Non-pigmented ciliary epithelial cell (primary cell): ENCODE measurements at places on chromosomes 11 and 22.
A peak's percentile ranks its signal among the peaks of the same experiment; 100 is the strongest.

DNA sequence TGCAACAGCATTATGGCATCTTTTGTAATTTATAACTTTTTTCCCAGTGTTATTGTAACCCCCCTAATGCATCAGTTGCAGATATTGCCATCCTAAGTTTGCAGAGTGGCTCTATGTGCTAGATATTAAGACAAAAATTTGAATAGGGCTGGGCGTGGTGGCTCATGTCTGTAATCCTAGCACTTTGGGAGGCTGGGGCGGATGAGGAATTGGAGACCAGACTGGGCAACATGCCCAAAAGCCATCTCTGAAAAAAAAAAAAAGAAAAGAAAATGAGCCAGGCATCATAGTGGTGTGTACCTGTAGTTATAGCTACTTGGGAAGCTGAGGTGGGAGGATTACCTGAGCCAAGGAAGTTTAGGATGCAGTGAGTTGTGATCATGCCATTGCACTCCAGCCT, 50.1 kb upstream of the MUC15 start:
- no peak for DNase-seq

- DNase-seq = no peak
These were observed 195.4 kb downstream of the DCDC1 start for GRCh38 chr11:31173926-31174680.

GRCh38 chr22:31818481-31819392, 64.9 kb downstream of the DEPDC5 start:
- no peak for DNase-seq

DNA sequence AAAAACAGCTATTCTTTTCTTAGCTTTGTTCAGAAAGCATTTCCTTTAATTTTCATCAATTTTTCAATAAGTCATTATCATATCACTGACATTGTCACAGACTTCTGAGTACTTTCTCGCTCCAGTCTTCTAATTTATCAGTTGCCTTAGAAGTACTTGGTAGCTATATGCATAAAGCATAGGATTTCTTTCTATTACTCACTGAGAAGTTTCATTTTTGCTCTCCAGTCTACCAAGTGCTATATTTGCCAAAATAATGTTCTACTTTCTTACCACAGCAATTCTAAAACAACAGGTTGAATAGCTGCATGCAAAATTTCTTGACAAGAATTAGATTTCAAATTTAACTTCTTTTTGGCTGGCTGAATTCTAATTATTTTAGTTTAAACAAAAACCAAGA, 116.3 kb downstream of the STK33 start:
- DNase-seq = no peak

GRCh38 chr22:45667486-45667885, 4.1 kb upstream of the ATXN10 start:
- DNase-seq = no peak

DNA sequence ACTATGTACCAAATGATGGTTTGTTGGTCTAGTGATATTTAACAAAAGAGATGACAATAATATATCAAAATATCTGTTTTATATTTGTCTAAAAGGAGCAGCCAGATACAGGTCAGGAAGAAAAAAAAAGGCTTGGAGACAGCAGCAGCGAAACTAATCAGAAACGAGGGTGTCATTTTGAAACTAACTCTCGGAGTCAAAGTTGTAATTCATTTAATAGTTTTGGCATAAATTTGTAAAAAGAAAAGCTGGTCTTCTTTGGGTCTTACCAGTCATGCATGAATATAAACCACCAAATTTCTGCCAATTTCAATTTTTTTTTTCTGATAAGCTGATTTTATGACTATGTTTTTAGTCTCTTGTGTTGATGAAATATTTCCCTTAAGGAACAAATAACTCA, 25.5 kb downstream of the NPAT start:
- no peak for DNase-seq

GRCh38 chr11:69841859-69842698, 22.9 kb upstream of the FGF3 start:
- DNase-seq = no peak

- DNase-seq = no peak
These were observed 617.2 kb upstream of the CHORDC1 start for GRCh38 chr11:90840071-90840470.

- DNase-seq = no peak
These were observed 43.4 kb upstream of the MICAL2 start for GRCh38 chr11:12066799-12067508.

- no peak for DNase-seq
These were observed 32.1 kb upstream of the PRODH start for GRCh38 chr22:18968011-18968749.

GRCh38 chr11:11635443-11635842, 13.6 kb upstream of the GALNT18 start:
- no peak for DNase-seq

- no peak for DNase-seq
These were observed 30.9 kb downstream of the SLC36A4 start for GRCh38 chr11:93166862-93167261.

DNA sequence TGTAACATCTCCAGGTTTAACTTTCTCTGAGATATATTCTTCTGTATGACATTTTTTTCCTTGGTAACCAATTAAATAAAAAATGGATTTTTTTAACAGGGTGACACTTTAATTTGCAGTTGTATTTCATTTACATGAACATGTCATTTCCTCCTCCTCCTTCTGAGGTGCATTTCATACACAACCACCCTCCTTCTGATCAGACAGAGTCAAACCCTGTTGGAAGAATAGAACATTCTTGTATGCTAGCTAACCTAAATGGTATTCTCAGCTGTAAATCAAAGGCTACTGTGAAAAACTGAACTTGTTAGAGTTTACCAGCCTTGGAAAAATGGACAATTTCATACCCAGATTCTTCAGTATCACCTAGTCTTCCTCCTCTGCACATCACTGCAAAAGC, 52.7 kb upstream of the CHRM4 start:
- DNase-seq = no peak

GRCh38 chr11:94623120-94623735, 56.1 kb downstream of the PIWIL4 start:
- peak; percentile 60 for DNase-seq

GRCh38 chr11:133606124-133606523, 73.8 kb upstream of the OPCML start:
- DNase-seq = no peak

DNA sequence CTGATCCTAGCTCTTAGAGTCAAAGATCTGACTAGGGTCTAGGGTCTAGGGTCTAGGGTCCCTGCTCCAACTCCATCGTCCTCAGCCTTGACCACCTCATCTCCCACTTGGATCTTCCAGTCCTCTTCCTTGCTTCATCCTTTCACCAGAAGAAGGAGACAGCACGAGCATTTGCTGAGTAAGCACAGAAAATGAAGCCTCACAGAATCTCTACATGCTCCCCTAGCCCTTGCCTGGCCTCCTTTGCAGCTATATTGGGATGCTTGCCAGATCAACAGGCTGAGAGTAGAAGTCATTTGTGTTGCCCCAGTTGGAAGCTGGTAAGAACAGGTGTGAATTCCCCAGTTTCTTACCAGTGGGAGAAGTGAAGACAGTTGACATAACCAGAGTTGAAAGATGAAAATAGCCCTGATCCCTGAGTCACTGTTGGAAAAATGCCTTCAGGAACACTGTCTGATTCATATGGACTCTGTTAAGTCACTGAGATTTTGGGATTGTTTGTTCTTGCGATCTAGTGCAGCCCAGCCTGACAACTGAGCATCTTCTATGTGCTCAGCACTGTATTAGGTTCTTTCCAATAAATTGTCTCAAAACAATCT, 552.5 kb downstream of the INSC start:
- no peak for DNase-seq

DNA sequence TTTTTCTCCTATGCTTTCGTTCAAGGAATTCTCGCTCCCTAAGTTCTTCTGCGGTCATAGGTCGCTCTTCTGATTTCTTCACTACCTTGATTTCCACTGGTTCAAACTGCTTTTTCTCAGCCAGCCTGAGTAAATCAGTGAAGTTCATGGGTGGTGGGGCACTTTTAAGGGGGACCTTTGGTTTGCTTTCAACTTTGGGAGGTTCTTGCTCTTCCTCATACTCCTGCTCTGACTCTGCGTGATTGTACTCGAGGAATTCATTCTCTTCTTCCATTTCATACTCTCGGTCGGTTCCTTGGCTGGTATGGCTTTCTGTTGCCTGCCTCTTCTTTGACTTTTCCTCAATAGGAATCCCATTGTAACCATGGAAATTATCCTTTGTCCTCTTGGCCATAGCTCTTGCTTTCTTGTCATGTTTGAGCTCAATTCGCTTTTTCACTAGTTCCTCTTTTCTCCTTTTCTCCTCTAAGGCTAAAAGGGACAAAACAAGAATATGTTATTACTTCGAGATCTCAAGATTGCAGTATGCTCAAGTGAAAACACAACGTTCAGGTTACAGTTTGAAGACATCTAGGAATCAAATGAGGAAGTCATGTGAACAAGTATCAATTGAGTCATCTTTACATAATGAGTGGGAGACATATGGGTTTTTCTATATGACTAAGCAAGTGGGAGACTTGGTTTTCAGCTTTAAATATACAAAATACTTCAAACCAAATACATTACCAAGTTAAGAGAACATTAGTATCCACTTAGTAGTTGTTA, 16.2 kb downstream of the MISFA start:
- no peak for DNase-seq

DNA sequence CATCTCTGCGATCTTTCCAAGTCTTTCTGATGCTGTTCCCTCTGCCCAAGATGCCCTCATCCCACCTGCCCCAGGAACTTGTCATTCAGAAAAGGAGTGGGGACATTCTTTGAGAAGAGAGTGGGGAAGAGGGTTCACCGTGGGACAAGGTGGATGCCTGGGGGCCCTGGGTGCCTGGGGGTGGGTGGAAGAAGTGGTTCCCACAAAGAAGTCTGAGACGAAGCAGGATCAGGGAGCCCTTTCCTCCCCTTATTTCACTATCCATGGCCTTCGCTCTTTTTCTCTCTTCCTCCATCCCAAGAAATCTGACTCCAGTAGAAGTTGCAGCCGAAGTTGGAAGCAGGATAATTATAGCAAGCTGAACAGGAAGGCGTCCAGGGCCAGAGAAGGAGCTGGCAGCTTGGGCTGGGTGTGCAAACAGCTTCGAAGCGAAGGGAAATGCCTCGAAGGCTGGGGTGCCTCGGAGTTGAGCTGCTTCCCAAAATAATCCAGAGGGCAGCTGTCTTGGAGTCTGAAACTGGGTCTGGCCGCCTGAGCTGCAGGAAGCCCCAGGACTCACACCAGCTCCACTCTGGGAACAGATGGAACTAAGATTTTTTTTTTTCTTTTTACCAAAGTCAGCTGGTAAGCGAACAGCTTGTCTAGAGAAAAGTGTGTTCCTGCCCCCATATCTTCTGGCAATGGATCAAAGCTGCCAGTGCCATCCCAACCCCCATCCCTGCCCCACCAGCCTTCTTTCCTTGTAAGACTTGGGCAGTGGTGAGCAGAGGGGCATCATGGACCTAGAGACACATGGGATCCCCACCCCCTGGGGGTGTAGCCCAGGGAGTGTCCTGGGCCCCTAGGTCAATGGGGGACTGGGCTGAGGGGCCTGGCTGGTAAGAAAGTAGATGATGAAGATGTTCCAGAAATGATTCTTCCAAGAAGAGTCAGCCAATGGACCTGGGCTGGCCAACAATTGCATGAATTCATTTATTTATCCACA, 31.5 kb downstream of the PARVG start:
- DNase-seq = no peak

DNA sequence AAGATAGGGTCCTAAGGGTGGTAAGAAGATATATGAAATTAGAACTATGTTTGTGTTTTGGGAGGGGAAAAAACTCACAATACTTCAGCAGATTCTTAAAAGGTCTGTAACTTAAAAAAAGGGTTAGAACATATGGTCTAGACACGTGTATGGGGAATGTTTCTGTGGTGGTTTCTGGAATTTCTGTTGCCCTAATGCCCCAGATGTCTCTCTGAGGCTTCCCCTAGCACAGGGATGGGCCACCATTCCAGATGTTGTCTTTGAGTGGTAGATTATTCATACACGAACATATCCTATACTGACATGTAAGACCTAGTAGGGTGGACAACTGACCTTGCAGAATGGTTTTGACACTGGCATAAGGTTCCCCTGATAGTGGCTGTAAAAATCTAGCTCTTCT, 26.2 kb downstream of the EHF start:
- DNase-seq = no peak

GRCh38 chr11:8593935-8594909, at the start of gene STK33:
TSS of gene STK33 (minus strand) at chr11:8594228. CDS start at chr11:8474905, 119,323 bp downstream.
- DNase-seq = no peak

DNA sequence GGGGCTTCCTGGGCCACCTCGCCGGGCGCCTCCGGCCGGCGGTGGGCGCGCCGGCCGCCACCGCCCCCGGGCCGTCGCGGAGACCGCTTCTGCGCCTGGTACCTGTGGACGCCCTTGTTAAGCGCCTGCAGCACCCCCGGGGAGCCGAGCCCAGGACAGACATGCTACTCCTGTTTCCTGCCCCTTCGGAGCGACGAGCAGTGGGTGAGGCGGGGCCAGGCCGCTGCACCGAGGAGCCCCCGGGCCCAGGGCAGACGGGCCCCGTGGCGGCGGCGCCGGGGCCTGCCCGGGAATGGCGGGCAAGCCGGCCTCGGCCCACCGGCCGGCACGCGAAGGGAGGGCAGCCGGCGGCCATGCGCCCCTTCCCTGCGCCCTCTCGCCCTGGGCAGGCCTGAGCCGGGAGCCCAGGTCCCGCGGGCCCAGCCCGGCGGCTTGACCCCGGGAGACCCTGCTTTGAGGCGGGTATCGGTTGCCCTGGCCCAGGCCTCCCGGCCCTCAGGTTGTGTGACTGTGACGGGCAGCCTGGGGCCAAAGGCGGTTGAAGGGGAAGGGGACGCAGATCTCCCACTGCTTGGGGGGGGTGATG, 789 bp upstream of the KDM2A start:
- DNase-seq = no peak

GRCh38 chr22:30129636-30130035, 49.4 kb downstream of the HORMAD2 start:
- no peak for DNase-seq

GRCh38 chr22:46087816-46088277, 62.5 kb upstream of the PPARA start:
- no peak for DNase-seq

DNA sequence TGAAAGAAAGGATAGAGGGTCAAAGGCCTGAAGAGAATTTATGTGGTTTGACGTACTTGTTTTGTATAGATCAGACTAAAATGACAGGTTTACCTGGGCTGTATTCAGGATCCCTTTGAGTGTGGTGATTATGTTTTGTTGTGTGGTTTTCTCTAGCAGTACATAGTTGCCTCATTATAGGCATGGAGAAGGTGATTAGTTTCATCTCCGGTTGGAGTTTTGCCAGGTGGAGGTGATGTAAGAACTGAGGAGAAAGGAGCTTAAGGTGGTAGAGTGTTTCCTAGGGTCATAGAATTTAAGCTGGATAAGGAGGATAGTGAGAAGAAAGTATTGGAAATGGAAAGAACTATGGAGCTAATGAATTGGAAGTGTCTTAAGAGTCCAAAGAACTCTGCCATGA, 229.0 kb downstream of the TMEM135 start:
- DNase-seq = no peak

GRCh38 chr11:32713496-32713895, 81.0 kb downstream of the CCDC73 start:
- no peak for DNase-seq

GRCh38 chr11:100010393-100010792, 676.7 kb upstream of the ARHGAP42 start:
- DNase-seq = no peak

- DNase-seq = no peak
These were observed 129.3 kb upstream of the B3GAT1 start for GRCh38 chr11:134541355-134541754.
